ENCODE measurements at places on chromosomes 3 and 15.

DNA sequence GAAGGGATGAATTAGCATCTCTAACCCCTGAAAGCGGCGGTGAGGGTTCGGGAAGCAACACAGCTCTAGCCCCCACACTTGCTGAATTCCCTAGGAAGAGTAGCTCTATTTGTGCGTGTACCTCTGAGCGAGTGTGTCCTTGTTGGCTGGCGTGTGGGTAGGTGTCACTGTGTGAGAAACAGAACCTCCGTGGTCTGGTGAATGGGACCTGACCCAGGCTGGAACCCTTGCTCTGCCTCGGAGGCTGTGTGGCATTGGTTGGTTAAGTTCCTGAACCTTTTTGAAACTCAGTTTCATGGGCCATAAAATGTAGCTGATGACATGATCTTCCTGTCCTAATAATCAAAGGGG lies 414 bp upstream of the TMEM115 start:
- DNase-seq, result no peak

- DNase-seq, result no peak
These were observed 46.3 kb upstream of the CDV3 start for GRCh38 chr3:133527081-133527715.

GRCh38 chr3:183542355-183542754 lies 13.2 kb downstream of the KLHL6 start:
- DNase-seq, result no peak

- no peak for DNase-seq
These were observed 180.4 kb downstream of the GOLGA8K start for GRCh38 chr15:32222716-32223115.

DNA sequence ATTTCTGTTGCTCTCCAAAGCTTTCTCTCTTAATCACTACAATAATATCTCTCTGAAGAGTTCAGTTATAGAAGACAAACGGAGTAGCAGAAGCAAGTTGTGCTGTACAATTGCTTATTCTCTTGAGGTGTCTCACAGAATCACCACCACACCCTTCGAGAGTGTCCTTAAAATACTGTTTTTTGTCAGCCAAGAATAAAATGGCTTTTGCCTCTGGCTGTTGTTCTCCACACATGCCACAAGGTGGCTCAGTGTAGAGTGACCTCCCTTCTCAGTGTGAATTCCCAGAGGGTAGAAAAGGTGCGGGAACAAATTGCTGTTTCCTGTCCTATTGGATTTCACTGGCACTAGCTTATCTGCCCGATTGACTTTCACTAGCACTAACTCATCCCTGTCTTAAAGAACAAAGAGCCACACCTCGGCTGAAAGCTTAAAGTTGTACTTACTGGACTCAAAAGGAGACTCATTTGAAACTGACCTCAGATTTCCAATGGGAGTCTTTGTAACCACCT lies 134.2 kb upstream of the SATB1 start:
- peak; percentile 11 for DNase-seq

- no peak for DNase-seq
These were observed 222.0 kb downstream of the STT3B start for GRCh38 chr3:31754575-31755278.

DNA sequence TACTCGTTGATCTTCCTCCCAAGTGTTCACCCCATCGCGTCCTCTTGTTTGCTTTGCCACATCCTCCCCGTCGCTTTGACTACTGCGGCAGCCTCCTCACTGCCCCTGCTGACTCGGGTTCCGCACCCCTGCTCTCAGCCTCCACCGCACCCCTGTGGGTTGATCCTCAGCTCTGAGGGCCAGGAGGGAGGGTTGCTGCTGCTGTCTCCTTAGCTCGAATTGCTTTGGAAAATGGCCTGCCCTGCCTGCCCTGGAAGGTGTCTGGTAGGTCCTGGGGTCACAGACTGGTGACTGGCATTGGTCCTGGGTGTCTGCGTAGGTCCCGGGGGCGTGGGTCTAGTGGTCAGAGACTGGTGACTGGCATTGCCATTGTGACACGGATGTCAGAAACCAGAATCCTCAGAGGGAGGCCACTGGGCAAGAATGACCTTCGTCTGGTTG lies 9.4 kb downstream of the MUC4 start:
- DNase-seq, result no peak

DNA sequence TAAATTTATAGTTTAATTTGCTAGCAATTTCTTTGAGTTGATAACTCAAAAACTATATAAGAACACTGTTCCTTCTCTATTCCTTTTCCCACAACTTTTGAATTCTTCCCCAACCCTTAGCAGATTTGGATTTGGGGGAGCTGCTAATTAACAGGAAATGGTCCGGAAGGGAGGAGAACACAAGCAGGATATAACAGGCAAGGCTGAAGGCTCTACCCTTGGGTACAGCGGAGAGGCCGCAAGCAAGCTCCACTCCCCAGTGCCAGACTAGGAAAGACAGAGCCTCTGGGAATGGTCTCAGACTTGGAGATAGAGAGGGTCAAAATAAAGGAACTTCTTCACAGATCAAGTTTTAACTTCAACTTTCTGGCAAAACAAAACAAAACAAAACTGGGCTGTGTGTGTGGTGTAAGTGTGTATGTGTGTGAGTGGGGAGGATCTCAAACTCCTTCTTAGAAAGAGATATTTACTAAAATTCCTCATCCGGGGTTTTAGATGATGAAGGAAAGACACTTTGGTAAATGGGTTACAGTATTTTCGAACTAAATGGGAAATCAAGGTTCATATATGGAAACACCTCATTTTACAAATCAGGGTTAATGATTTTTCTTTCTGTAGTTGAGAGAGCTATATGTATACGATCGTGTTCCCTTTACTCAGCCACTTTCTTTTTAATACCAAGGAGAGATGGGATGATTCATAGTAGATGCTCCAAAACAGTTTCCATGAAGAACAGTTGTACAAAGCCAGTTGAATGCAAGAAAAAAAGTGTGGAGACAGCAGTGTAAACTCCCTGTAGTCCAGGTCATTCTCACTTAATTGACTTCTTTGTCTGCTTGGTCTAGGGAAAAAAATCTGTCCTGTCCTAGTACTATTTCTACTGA lies 161.1 kb downstream of the TP63 start:
- DNase-seq, result no peak

GRCh38 chr3:183539811-183540210 lies 15.7 kb downstream of the KLHL6 start:
- DNase-seq, result no peak

DNA sequence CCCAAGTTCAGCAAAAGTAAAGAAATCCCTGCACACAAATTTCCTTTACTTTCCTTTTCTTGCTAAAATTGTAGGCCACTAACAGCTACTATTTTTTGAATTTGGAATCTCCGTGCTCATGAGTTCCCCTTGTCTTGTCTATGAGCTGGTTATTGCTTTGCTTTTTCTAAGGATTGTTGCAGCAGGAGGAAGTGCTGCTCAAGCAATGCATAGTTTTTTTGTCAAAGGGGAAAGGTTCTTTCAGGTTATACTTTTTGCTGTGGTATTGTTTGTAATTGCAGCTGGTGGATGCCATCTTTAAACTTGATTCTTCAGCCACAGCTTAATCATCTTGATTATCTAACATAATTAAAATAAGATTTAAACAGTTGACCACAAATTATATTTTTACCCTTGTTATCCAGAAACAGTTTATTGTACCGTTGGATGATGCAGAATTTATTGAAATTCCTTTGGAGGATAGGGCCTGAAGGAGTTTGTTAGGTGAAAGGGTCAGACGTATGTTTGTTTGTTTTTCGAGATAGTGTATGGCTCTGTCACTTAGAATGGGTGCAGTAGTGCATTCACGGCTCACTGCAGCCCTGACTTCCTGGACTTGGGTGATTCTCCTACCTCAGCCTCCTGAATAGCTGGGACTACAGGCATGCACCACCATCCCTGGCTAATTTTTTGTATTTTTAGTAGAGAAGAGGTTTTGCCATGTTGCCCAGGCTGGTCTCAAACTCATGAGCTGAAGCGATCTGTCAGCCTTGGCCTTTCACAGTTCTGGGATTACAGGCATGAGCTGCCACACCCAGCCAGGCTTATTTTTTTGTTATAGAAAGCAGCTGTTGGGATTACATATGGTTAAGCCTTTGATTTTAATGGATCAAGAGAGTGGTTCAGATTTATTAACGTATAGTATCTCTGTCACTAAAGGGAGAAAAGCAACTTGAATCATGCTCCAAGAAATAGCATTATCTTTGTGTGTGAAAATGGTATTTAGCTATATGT lies 11.7 kb downstream of the MGA start:
- no peak for DNase-seq

DNA sequence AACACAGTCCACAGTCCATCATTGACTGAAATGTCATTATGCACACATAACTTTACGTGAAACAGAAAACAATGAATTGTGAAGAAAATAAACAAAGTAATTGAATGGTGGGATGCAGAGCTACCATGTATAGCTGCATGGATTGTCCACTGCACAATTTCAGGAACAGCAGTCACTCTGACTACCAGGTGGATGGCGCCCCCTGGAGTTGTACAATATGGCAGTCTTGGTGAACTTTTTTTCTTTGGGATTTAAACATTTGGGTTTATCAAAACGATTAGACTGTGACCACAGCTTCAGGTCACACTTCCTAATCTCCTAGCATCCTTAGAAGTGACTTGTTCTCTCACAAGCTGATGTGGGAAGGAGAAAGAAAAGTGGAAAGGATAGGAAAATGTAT lies 48.9 kb upstream of the TCF12 start:
- no peak for DNase-seq

- no peak for DNase-seq
These were observed 145.8 kb upstream of the BHLHE40 start for GRCh38 chr3:4833471-4833870.

- DNase-seq, result no peak
These were observed 6.4 kb upstream of the ISL2 start for GRCh38 chr15:76330080-76330680.

- DNase-seq, result no peak
These were observed 146.3 kb upstream of the LMCD1 start for GRCh38 chr3:8355346-8355745.

DNA sequence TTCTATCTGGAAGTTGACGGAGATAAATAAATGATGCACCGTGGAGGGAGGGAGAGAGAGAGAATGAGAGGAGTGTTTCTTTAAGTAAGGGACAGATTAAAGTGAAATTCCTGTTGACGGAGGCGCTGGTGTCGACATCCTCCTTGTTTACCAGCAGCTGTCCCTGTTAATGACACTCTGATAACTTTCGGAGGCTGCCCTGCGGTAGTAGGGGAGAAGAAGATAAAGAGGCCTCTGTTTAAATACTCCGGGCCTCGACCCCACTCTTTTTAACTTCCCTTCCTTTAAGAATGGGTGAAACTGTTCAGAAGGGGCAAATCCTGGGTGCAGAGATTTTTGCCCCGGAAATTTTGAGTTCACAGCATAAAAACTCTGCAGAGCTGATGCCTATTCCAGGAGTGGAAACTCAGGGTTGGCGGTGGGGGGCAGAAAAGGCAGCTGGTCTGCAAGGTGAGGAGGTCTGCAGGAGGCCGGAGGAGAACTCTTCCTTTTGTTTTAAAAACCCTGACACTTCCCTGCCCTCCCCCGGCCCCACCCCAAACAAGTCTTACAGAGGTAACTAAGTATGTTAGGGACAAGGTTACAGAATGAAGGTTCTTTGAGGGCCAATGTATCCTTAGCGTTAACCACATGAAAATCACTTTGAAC lies 276.6 kb upstream of the NR2F2 start:
- DNase-seq, result no peak

- DNase-seq, result no peak
These were observed 353.2 kb upstream of the AGTR1 start for GRCh38 chr3:148344521-148344920.

DNA sequence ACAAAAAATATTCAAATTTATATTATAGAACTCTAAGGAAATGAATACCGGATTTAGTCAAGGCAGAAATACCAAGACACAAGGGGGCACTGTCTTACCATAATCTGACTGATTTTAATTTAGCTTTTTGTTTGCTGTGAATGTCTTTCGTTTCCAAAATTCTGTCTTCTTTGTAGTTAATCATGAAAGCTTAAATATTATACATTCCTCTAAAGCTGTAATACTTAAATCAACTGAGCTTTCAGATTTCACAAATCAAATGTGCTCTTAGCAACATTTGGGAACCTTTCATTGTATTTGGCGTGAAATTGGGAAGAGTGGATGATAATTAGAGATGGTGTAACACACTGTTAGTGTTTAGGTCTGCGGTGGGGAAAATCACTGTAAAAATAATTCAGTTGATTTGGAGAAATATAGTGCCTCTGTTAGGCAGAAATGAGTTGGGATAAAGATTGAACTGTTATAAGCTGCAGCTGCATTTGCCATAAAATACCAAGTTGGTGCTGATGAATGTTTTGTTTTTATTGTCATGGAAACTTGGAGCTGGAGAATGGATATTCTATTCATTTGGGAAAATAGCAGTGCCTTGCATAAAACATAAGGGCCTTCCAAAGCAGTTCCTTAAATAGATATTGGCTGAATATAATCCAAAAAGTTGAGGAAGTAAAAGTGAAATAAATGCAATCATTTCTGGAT lies 228.2 kb downstream of the TCF12 start:
- no peak for DNase-seq

DNA sequence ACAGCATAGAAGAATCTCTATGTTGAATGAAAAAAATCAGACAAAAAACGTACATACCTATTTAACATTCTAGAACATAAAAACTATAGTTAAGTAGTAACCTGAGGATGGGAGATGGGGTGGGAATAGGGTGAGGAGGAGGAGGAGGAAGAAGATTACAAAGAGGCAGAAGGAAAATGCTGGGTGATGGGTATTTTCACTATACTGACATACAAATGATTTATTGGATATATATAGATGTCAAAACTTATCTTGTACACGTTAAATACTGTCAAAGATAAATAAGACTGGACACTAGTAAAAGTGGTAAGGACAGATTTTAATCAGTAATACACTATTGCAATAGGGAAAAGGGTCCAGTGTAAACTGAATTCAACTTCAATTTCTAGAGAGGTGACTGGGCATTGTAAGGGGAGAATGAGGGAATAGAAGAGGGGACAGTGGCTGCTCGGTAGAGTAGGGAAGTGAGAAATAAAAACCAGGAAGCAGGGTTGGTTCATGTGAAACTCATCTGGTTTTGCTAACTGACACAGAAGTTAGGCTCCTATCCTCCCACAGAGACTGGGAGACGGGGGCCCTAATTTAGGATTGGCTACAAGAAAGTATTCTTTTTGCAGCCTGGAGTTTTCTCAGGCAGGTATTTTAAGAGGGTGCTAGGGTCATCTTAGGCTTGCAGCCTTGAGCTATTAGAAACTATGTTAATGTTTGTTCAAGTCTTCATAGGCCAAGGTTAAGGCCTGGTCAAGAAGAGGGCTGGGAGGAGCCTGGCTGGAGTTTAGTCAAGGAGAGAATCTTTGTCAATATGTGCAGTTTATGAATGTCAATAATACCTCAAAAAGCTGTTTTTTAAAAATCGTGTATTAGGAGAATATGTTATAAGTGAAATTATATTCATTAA lies 15.0 kb upstream of the C15orf61 start:
- DNase-seq, result no peak

DNA sequence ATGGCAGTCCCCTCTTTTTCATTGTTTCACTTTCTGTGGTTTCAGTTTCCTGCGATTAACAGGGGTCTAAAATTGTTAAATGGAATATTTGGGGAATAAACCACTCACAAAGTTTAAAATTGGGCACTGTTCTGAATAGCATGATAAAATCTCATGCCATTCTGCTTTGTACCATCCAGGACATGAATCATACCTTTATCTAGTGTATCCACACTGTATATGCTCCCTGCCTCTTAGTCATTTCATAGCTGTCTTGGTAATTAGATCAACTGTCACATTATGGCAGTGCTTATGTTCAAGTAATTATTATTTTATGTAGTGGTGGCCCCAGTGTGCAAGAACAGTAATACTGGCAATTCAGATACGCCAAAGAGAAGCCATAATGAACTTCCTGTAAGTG lies 734.5 kb downstream of the ZPLD1 start:
- no peak for DNase-seq

Data from effector memory CD4-positive, alpha-beta T cell (primary cell).